Calu3 (cell line): ENCODE measurements at places on chromosomes 12 and 14. TPM values are rescaled to one million over a fixed set of nuclear protein-coding genes. Genes with fewer than 3 reads are reported as not detected.
A peak's percentile ranks its signal among the peaks of the same experiment; 100 is the strongest.

GRCh38 chr14:101217616-101218371 lies 314.3 kb upstream of the RTL1 start:
- no peaks in the 10 kb centered on the region for H3K36me3 ChIP-seq
- H3K4me3 ChIP-seq: no peak overlapping the region
- no peaks in the 10 kb centered on the region for H3K4me1 ChIP-seq
- no peak for DNase-seq

GRCh38 chr14:60512126-60512525 lies 3.2 kb downstream of the SIX6 start:
- H3K4me3 ChIP-seq: no peak overlapping the region
- peaks cover 59% of the 10 kb centered on the region for H3K27me3 ChIP-seq
- no peaks in the 10 kb centered on the region for H3K4me1 ChIP-seq
- peaks cover 13% of the 10 kb centered on the region for H3K36me3 ChIP-seq

DNA sequence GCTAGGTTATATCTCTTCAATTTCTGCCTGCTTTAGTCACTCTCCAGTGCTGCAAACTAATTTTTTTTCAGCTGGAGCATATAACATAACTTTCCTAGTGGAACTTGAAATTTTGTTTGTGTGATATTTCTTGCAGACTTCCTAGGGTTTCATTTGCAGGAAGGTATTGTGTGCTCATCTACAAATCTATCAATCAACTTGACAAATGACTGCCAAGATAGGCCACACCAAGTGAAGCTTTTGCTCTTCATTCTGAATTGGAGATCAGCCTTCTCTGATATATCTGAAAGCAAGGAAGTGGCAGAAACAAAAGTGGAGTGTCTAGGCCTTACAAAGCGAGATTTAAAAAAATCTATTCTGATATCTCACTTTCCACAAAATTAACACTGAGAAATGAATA lies 551.1 kb upstream of the LRFN5 start:
- no peaks in the 10 kb centered on the region for H3K4me1 ChIP-seq
- no peaks in the 10 kb centered on the region for H3K27me3 ChIP-seq
- H3K36me3 ChIP-seq: no peaks in the 10 kb centered on the region
- no peak for DNase-seq
- no peak overlapping the region for H3K4me3 ChIP-seq

PLEKHG7 gene
- total RNA-seq: 1.3 and 2.5 TPM in 2 replicates

DNA sequence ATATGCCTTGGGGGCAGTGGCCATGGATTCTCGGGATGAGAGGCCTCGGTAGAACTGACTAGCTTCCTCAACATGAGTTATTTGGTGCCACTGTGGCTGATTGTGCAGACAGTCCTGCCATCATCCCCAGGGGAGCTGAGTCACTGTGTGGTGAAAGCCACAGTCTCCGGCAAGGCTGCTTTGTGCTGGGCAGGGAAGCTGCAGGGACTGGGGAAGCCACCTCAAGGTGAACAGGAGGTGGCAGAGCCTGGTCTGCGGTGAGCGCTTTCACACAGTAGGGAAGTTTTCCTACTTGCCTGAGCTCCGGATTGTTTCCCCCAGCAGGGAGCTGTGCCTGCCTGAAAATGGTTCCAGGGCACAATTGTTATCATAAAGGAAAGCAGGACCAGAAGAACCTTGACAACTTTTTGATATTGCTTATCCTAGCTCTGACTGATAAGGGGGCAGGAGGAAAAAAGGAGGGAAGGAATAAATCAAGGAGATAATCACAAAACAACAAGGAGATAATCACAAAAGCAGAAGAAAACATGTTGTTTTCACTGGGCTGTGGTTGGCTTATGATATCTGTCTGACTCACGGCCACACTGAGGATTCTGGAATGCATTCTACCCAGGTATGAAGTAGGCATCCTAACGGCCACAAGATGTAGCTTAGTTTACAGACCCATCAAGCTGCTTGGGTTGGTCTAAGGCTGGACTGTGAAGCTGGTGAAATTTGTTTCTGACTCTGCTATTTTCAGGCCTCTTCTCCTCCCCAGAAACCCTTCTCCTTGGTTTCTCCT lies 32.2 kb upstream of the GNG2 start:
- H3K27me3 ChIP-seq: no peaks in the 10 kb centered on the region
- H3K36me3 ChIP-seq: no peaks in the 10 kb centered on the region
- DNase-seq: peak; percentile 60
- H3K4me3 ChIP-seq: no peak overlapping the region
- no peaks in the 10 kb centered on the region for H3K4me1 ChIP-seq

GRCh38 chr14:51908086-51908485 lies 47.7 kb downstream of the GNG2 start:
- DNase-seq: no peak
- H3K27ac ChIP-seq: no peak overlapping the region
- peaks cover 10% of the 10 kb centered on the region for H3K27me3 ChIP-seq
- H3K36me3 ChIP-seq: no peaks in the 10 kb centered on the region

TSPAN31 gene
- 40.2 and 46.7 TPM in 2 replicates for total RNA-seq

GRCh38 chr12:10368206-10369171 lies 21.4 kb downstream of the KLRK1 start:
- H3K4me1 ChIP-seq: peaks cover 54% of the 10 kb centered on the region
- H3K27ac ChIP-seq: peak overlapping the region; percentile 67
- H3K27me3 ChIP-seq: no peaks in the 10 kb centered on the region
- no peak for DNase-seq
- peaks cover 24% of the 10 kb centered on the region for H3K36me3 ChIP-seq
- peak overlapping the region; percentile 54 for H3K4me3 ChIP-seq

GRCh38 chr12:13149411-13149810 lies 45.9 kb upstream of the GSG1 start:
- H3K36me3 ChIP-seq: no peaks in the 10 kb centered on the region
- H3K27ac ChIP-seq: no peak overlapping the region
- H3K4me3 ChIP-seq: no peak overlapping the region
- H3K4me1 ChIP-seq: peaks cover 17% of the 10 kb centered on the region
- no peaks in the 10 kb centered on the region for H3K27me3 ChIP-seq

DNA sequence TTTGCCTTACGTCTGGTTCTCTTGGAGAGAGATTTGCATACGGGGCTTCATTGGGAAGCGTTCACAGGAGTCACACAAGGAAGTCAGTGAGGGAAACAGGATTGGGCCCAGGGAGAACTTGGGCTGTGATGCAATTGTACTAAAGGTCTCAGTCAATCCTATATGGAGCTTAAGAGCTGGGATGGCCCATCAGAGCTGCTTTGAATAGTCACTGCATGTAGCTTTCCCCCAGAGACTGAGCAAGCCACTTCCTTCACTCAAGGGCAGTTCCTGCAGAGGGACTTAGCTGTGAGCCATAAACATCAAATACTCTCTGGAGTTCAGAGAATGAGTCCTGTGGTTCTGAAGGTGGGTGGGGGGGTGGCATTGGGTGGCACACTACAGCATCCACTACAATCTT lies 605.4 kb downstream of the MED13L start:
- no peaks in the 10 kb centered on the region for H3K27me3 ChIP-seq
- no peak overlapping the region for H3K4me3 ChIP-seq
- DNase-seq: no peak
- no peak overlapping the region for H3K27ac ChIP-seq

GRCh38 chr14:91400696-91401095 lies 16.9 kb downstream of the CCDC88C start:
- no peak for DNase-seq
- H3K4me3 ChIP-seq: no peak overlapping the region
- H3K27ac ChIP-seq: no peak overlapping the region
- H3K27me3 ChIP-seq: no peaks in the 10 kb centered on the region
- H3K4me1 ChIP-seq: peaks cover 42% of the 10 kb centered on the region

- H3K4me3 ChIP-seq: peak overlapping the region; percentile 69
- DNase-seq: no peak
- peaks cover 8% of the 10 kb centered on the region for H3K4me1 ChIP-seq
- no peak overlapping the region for H3K27ac ChIP-seq
- H3K27me3 ChIP-seq: peaks cover 81% of the 10 kb centered on the region
These were observed 1.9 kb downstream of the CCDC177 start for GRCh38 chr14:69572841-69573135.

PTPRO gene
- 0.24 TPM in 1 of 2 replicates, not detected in the other for total RNA-seq

GRCh38 chr12:130972586-130972950 lies 18.9 kb downstream of the ADGRD1 start:
- H3K4me3 ChIP-seq: no peak overlapping the region
- no peak overlapping the region for H3K27ac ChIP-seq
- no peak for DNase-seq
- H3K27me3 ChIP-seq: peaks cover 46% of the 10 kb centered on the region
- no peaks in the 10 kb centered on the region for H3K4me1 ChIP-seq

OR6C2 gene
- total RNA-seq: not detected in 2 replicates

KLRD1 gene
- 0.14 TPM in 1 of 2 replicates, not detected in the other for total RNA-seq

GSC gene
- not detected in 2 replicates for total RNA-seq

- H3K27me3 ChIP-seq: peaks cover 56% of the 10 kb centered on the region
- H3K4me3 ChIP-seq: no peak overlapping the region
- H3K27ac ChIP-seq: no peak overlapping the region
These were observed 120.4 kb downstream of the STAB2 start for GRCh38 chr12:103707446-103707845.

DNA sequence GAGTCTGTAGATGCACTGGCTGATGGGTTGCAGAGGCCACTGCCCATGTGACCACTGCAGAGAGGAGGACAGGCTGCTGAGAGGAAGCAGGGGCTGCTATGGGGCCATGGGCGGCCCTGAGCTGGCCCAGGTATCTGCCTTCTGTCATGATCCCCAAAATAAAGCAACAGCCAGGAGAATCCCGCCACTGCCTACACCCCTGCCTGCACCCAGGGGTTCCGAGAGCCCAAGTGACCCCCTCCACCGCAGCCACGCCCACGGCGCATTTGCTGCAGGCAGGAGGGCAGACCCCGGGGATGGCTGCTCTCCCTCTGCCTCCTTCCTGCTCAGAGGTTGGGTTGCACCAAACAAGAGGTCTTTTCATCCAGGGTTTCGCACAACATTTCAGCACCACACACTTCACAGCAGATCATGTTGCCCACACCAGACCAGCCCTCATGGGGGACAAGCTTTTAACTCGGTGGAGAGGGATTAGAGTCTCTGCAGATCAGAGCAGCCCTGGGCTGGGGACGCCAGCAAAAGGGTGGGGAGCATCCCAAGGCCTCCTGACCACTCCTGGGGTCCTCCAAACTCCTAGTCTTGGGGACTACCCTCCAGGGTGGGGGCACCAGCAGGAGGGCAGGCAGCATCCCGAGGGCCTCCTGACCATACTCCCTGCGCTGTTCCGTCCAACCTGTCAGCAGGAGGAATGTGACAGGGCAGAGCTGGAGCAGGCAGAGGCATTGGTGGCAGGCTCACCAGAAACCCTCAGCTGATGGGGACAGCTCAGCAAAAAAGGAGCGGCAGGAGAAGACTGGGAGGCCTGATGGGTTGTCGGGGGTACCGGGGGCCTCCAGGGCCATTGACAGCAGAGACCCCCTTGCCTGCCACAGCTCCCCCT lies 14.1 kb downstream of the CCDC85C start:
- H3K27ac ChIP-seq: no peak overlapping the region
- H3K27me3 ChIP-seq: no peaks in the 10 kb centered on the region
- DNase-seq: no peak
- H3K4me3 ChIP-seq: no peak overlapping the region
- H3K4me1 ChIP-seq: peaks cover 22% of the 10 kb centered on the region

KRT3 gene
- not detected in 2 replicates for total RNA-seq

PFDN5 gene
- 178 and 185 TPM in 2 replicates for total RNA-seq

GRCh38 chr14:47269756-47270492 lies 405.5 kb downstream of the MDGA2 start:
- H3K4me3 ChIP-seq: no peak overlapping the region
- H3K27ac ChIP-seq: peak overlapping the region; percentile 22
- H3K27me3 ChIP-seq: no peaks in the 10 kb centered on the region
- no peak for DNase-seq
- no peaks in the 10 kb centered on the region for H3K4me1 ChIP-seq
- H3K36me3 ChIP-seq: no peaks in the 10 kb centered on the region

DNA sequence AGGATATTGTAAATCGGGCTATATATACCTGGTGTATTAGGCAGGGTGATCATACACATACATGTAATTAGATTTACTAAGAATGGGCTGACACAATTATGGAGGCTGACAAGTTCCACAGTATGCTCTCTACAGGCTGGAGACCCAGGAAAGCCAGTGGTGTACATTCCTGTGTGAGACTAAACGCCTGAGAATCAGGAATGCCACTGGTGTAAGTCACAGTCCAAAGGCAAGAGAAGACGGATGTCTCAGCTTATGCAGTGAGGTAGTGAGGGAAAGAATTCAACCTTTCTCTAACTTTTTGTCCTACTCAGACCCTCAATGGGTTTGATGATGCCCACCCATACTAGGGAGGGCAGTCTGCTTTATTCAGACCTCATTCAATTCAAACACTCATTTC lies 57.1 kb downstream of the METTL25 start:
- H3K4me3 ChIP-seq: no peak overlapping the region
- H3K36me3 ChIP-seq: no peaks in the 10 kb centered on the region
- DNase-seq: peak; percentile 17
- H3K27ac ChIP-seq: peak overlapping the region; percentile 42

EML5 gene
- total RNA-seq: 0.52 and 0.78 TPM in 2 replicates

- H3K36me3 ChIP-seq: peaks cover 53% of the 10 kb centered on the region
- DNase-seq: no peak
- no peaks in the 10 kb centered on the region for H3K27me3 ChIP-seq
- H3K4me3 ChIP-seq: no peak overlapping the region
These were observed 32.3 kb upstream of the MMP17 start for GRCh38 chr12:131795690-131796410.

KRT8 gene
- total RNA-seq: 2,474 and 2,821 TPM in 2 replicates

GRCh38 chr12:67601126-67601525 lies 47.4 kb upstream of the DYRK2 start:
- no peaks in the 10 kb centered on the region for H3K27me3 ChIP-seq
- H3K4me3 ChIP-seq: no peak overlapping the region
- H3K4me1 ChIP-seq: no peaks in the 10 kb centered on the region
- H3K27ac ChIP-seq: no peak overlapping the region
- DNase-seq: no peak

- no peak overlapping the region for H3K27ac ChIP-seq
- H3K4me3 ChIP-seq: no peak overlapping the region
- H3K36me3 ChIP-seq: no peaks in the 10 kb centered on the region
- no peaks in the 10 kb centered on the region for H3K27me3 ChIP-seq
- peaks cover 8% of the 10 kb centered on the region for H3K4me1 ChIP-seq
- DNase-seq: no peak
These were observed 115.7 kb downstream of the PTPRQ start for GRCh38 chr12:80559766-80560165.

GRCh38 chr12:106240821-106241220 lies 7.0 kb downstream of the CKAP4 start:
- peaks cover 53% of the 10 kb centered on the region for H3K36me3 ChIP-seq
- DNase-seq: no peak
- H3K27ac ChIP-seq: no peak overlapping the region
- H3K4me3 ChIP-seq: no peak overlapping the region
- H3K27me3 ChIP-seq: no peaks in the 10 kb centered on the region

DNA sequence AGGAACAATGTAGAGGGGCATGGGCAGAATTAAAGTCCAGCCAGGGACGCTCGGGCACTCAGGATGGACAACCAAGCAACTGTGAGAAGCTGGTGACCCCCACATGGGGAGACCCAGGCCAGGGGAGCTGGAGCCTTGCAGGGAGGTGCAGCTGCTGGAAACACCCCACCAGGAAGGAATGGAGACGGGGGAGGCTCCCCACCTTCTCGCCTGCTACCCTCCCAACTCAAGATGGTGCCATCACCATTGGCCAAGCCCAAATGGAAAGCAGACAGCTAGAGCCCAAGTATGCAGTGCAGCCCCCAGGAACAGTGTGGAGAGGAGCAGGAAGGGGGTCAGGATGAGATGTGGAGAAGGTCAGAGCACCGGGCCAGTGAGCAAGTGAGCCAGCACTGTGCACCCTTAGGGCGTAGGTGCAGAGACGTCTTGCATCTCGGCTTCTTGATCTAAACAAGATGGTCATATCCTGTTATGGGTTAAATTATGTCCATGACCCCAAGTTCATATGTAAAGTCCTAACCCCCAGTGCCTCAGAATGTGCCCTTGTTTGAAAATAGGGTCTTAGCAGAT lies 159.5 kb downstream of the RIMBP2 start:
- no peak overlapping the region for H3K4me3 ChIP-seq
- H3K27ac ChIP-seq: no peak overlapping the region
- no peak for DNase-seq
- H3K36me3 ChIP-seq: no peaks in the 10 kb centered on the region
- H3K27me3 ChIP-seq: no peaks in the 10 kb centered on the region
